Epithelial cell of proximal tubule (primary cell): ENCODE measurements at places on chromosomes 5 and 9.

DNA sequence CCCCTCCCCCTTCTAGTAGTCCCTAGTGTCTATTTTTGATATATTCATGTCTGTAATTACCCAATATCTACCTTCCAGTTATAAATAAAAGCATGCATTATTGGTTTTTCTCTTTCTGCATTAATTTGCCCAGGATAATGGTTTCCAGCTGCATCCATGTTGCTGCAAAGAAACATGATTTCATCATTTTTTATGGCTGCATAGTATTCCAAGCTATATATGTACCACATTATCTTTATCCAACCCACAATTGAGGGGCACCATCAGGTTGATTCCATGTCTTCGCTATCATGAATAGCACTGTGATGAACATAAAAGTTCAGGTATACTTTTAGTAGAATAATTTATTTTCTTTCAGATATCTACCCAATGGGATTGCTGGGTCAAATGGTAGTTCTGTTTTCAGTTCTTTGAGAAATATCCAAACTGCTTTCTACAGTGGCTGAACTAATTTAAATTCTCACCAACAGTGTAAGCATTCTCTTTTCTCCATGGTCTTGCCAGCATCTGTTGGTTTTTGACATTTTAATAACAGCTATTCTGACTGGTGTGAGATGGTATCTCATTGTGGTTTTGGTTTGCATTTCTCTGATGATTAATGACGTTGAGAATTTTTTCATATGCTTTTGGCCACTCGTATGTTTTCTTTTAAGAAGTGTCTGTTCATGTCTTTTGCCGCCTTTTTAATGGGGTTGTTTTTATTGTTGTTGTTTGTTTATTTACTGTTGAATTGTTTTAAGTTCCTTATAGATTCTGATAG lies 746.1 kb upstream of the MEF2C start:
- DNase-seq = no peak

GRCh38 chr5:95080030-95080429 lies 204.9 kb downstream of the MCTP1 start:
- DNase-seq = no peak

DNA sequence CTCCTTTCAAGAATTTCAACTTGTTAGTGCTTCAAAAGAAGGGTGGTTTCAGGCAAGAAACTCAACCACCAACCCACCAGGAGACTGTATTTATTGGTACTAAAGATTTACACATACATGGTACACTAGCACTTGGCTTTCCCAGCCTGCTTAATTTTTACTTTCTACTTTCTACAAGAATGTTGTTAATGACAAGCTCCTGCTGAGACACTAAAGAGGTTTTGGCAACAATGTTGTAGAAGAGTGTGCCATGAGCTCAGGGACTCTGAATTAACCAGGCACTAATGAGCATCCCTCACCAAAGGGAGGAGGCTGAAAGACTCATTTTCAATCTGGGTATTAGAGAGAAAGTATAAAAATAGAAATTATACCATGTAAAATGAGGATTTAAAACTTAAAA lies 195.0 kb downstream of the KIAA0825 start:
- no peak for DNase-seq

DNA sequence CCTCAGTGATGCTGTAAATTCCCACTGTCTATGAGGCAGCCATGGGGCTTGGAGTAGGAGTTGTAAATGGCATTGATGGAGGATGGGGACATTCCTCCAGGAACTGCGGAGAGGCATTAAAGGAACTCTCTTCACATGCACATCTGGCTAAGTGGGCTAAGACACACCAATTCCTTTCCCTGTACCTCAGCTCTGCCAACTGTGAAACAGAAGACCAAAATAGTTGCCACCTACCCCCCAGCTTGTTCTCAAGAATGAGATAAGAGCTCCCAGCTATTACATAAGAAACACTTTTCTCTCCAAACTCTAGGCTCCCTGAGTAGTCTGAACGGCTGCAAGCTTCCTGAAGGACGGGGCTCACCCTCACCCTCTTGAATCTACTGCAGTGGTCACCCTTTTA lies 144.6 kb upstream of the SLC30A5 start:
- DNase-seq = no peak

GRCh38 chr5:121746763-121747162 lies 104.9 kb upstream of the FTMT start:
- no peak for DNase-seq

GRCh38 chr5:102888483-102888882 lies 133.4 kb downstream of the PAM start:
- no peak for DNase-seq

DNA sequence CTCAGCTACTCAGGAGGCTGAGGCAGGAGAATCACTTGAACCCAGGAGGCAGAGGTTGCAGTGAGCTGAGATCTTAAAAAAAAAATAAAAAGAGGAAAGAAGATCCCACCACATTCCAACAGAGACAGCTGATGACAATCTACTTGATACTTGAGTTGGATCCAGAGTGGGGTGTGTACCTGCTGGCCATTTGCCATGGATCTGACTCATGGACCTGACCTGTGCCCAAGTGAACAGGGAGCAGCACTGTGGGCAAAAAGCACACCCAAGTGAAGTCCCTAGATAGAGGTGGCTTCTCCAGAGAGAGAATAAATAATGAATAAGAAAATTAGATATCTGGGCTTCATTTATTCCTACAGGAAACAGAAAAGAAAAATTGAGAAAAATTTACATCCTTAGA lies 81.2 kb upstream of the MIER3 start:
- DNase-seq = peak; percentile 4

GRCh38 chr9:134833294-134833880 lies 47.2 kb upstream of the FCN2 start:
- DNase-seq = no peak

- DNase-seq = peak; percentile 16
These were observed 633.6 kb downstream of the BNC2 start for GRCh38 chr9:16236882-16237281.

GRCh38 chr9:79591458-79591857 lies 19.7 kb downstream of the TLE4 start:
- no peak for DNase-seq

DNA sequence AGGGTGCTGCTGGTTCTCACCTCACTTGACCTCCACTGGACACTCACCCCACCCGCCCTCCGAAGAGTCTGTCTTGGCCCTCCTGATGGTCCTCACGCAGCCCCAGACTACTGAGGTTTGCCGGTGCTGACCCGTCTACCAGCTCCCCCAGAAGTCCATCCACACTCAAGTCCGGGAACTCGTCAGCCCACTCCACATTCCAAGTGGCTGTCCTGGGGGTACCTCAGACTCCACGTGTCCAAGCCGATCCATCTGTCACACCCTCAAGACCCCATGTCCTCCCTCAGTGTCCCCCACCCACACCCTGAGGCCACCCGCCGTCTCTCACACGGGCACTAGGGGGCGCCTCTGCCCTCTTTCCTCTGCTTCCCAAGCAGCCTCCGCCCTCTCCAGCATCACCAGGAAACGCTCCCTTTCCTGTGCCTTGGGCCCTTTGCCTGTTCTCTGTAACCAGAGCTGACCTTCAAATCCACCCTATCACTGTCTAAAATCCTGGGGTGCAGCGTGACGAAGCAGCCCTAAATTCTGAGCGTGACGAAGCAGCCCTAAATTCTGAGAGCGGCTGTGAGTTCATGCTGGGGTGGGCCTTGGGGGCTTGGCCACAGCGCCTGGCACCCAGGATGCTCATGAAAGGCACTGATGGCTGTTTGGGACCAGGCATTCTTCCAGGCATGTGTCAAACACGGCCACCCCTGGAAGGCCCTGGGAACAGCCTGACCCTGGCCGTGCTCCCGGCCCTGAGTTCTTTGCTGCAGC lies 95.7 kb downstream of the KCNT1 start:
- no peak for DNase-seq

DNA sequence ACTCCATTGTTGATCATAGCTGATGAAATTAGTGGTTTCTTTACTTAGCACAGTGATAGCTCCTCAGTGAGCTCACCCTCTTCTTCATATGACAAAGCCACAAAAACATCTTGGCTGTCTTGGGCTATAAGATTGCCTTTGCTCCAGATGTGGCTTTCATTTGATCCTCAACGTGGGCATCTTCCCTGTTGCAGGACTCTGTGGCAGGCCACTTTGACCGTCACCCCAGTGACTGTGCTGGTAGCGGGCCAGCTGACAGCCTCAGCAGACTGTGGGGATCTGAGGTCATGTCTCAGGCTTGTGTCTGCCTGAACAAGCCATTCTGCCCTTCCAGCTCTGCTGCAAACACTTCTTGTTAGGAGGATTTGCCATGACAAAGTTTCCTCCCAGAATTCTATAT lies 422.2 kb downstream of the NR2F1-AS1 start:
- DNase-seq = no peak

DNA sequence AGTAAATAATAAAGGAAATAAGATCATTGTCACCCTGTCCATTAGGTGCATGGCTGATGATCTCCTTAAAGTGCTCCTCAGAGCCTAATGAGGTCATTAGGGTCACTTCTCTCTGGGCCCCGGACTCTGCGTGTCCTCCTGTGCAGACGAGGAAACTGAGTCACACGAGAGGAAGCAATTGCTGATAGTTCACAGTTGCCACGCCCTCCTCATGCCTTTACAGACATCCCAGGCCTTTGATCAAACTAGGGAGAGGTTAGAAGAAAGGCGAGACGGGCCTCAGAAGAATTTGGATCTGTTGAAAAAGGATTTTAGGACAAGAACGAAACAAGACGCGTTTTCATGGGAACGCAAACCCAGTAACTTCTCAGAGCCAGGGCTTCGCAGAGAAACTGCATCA lies 32.0 kb upstream of the MSX2 start:
- DNase-seq = no peak

DNA sequence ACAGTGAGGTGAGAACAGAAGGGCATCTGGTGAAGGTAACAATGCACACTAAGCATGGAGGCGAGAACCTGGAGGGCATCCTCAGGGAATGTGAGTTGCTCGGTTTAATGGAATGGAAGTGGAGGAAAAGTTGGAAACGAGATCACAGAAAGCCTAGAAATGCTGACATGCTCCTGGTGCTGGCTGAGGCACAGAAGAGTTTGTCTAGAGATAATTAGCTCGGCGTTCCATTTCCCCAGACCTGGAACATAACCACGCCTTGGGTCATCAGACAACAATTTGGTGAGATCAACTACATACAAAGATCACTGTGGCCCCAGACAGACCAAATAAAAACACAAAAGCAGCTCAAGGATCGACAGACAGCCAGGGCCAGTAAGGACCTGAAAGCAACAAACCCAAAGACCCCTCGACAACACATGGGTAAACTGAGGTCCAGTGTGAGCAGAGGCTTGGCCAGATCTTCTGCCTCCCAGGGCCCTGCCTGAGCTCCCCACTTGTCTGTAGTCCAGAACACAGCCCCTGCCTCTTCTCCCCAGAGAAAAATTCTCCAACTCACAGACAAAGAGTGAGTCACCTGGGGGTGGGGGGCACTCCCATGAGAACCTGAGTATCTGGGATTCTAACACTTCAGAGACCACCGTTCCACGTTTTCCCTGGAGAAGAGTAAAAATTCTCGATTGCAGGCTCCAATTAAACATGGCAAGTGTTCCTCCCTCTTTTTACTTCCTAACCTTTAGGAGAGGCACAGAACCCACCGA lies 52.5 kb downstream of the SHB start:
- DNase-seq = peak; percentile 80

- no peak for DNase-seq
These were observed 499 bp upstream of the TMEM232 start for GRCh38 chr5:110727025-110727314.

GRCh38 chr5:138491669-138492559 lies 26.6 kb downstream of the EGR1 start:
- no peak for DNase-seq

- DNase-seq = no peak
These were observed 1078.3 kb upstream of the DMAC1 start for GRCh38 chr9:8877753-8878494.

DNA sequence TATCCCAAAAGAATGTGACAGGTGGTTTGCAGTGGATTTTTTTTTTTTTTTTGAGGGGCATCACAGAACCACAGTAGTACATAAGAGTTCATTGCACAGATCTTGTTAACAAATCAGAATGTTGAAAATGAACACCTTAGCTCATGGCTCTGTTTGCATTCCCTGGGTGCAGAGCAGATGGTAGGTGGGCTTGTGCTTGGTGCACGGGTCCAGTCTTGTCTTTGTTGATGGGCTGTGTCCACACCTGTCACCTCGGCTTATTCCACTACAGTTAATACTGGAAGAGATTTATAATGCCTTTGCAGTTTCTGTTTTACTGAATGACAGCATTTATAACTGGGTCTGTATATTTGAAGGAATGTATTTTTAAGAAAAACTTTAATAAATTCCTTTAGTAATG lies 146.6 kb downstream of the KDM4C start:
- no peak for DNase-seq

DNA sequence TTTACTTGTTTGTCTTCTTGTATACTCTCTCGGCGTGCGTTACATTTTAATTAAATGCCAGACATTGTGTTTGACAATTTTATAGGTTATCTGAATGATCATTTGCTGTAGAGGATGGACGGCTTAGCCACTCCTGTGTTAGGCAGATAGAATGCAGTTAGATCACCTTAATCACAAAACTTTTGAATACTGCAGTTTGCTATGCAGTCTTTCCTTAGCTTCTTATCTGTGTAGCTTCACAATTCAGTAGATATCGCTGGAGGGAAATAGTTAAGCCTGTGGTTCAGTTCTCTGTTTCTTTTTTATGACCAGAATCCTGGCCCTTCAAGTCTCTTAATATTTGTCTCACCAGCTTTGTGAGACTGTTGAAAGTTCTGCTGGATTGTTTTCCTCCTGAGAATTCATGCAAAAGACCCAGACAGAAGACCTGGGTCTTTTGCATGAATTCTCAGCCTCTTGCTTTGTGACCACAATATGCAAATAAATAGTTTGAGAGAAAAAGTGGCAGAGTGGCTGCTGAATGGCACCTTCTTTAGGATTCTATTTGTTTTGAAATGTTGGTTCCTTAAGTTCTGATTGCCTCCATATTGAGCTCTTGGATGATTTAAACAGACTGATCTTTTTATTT lies 40.2 kb downstream of the RASA1 start:
- no peak for DNase-seq

- DNase-seq = no peak
These were observed 132.2 kb upstream of the TARS1 start for GRCh38 chr5:33308586-33308985.

- peak; percentile 56 for DNase-seq
These were observed 23.6 kb upstream of the FIBCD1 start for GRCh38 chr9:130962418-130963316.

- DNase-seq = no peak
These were observed 11.3 kb upstream of the SLC34A1 start for GRCh38 chr5:177372910-177373309.

DNA sequence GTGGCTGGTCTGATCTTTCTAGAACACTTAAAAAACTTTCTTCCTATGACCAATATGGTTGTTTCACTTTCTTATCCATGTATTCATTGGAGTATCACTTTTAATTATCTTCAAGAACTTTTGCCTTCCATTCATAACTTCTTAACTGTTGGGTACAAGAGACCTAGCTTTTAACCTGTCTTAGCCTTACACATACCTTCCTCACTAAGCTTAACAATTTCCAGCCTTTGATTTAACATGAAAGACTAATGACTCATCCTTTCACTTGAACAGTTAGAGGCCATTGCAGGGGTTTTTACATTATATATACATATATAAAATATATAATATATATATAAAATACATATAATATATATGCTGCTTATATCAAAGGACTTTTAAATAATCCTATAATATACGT lies 57.9 kb downstream of the ABHD17B start:
- DNase-seq = no peak

GRCh38 chr5:38639377-38640358 lies 83.2 kb upstream of the LIFR start:
- DNase-seq = peak; percentile 43
